Left ventricle myocardium superior (tissue), 1 donor: ENCODE measurements at places on chromosomes 13 and 19.

DNA sequence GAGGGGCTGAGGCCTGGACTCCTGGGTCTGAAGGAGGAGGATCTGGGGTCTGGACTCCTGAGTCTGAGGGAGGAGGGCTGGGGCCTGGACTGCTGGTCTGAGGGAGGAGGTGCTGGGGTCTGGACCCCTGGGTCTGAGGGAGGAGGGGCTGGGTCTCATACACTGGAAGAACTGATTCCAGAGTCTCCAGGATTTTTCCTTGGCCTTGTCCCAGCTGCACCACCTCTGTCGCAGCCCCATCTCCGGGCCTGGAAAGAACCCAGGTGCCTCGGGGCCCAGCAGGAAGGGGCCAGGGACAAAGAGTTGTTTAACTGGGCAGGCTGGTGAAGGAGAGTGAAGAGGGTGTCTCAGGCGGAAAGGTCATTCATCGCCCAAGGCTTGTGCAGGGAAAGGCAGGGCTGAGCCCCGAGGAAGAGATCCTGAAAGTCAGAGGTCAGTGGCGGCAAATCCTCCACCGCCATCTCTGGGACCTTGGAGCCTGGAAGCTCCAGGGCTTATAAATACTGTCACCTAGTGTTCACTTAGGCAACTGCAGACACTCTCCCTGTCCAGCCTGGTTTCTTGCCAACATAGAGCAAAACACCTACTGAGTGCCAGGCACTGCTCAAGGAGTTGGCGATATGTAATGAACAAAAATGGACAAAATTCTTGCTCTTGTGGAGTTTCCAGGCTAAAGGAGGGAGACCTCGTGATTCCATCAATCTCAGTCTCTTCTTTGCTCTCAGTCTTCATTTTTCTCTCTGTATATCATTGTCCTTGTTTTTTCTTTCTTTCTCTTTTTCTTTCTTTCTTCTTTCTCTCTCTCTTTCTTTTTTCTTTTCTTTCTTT, 4.4 kb upstream of the KCNN4 start:
- DNase-seq = peak; percentile 53

DNA sequence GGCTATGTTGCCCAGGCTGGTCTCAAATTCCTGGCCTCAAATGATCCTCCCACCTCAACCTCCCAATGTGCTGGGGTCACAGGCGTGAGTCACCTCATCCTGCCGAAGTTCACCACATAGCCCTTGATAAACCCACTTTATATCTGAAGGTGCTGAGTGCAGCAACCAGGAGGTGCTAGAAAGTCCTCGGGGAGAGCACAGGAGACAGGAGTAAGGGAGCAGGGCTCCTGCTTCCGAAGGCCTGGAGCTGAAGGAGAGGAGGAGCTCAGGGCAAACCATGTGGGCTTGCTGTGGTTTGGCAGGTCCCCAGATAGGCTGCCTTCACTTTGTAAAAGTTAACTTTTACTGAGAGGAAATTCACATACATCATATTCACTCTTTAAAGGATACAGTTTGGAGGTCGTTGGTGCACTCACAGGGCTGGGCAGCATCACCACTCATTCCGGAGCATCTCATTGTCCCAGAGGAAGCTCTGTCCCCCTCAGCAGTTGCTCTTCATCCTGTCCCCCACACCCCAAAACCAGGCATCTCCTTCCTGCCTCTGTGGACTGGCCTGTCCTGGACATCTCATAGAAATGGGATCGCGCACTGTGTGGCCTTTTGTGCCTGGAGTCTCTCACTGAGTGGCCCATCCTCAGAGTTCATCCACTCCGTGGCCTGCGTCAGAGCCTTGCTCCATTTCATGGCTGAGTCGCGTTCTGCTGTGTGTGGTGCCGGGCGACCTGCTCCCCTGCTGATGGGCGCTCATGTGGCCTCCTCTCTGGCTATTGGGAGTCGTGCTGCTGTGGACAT, 49.5 kb downstream of the KDM4B start:
- DNase-seq = no peak

DNA sequence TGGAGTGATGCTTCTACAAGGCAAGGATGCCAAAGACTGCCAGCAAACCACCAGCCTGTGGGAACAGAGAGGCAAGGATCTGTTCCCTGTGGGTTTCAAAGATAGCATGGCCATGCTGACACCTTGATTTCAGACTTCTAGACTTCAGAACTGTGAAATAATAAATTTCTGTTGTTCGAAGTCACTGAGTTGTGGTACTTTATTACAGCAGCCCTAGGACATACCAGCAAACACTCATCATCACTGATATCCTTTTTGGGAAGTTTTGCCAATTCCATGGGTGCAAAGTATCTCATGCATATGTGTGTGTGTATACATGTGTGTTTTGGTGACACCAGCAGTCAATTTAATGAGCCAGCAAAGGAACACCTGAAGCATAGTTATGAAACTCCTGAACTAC, 21.0 kb downstream of the LMO7 start:
- no peak for DNase-seq

- DNase-seq = peak; percentile 35
These were observed 36.8 kb downstream of the NFIX start for GRCh38 chr19:13031917-13032623.

DNA sequence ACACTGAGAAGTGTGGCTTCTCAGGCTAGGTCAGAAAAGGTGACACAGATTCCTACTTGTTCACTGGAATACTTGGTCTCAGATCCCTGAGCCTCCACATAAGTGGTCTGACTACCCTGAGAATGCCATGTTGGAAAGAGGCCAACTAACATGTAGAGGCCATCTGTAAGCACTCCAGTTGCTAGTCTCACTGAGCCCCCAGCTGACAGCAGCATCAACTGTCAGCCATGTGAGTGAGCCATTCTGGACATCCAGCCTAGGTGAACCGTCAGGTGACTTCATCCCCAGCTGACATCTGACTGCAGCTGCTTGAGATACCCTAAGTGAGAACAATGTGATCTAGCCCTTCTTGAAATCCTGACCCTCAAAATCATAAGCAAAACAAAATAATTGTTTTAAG, 18.1 kb upstream of the ARL11 start:
- DNase-seq = no peak

- no peak for DNase-seq
These were observed 235.9 kb downstream of the DCT start for GRCh38 chr13:94243551-94243950.

DNA sequence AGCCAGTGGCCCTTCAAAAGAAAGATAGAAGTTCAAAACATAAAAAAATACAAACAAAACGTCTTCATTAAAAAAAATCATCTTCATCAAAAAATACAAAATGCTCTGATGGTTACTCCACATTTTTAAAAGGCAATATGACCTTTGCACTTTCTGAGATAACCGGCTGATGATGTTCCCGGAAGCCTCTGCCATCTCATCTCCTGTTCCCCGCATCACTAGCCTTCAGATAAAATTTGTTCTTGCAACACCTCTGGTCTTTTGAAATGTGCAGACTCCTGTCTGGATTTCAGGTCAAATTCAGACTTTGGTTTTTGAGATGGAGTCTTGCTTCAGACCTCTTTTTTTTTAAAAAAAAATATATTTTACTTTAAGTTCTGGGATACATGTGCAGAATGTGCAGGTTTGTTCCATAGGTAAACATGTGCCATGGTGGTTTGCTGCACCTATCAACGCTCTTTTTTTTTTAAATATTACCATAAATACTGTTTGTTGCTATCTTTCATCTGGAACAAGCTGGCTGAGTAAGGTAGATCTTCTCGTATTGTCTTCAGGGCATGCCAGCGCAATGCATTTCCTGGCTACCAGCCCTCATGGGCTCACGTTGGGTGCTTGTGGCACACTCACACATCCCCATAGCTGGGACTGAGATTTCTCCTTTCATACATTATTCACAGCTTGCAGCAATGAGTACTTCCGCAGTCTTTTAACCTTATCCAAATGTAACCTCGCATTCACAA, 418.9 kb upstream of the ARGLU1 start:
- no peak for DNase-seq

GRCh38 chr19:58007285-58007684, 4.7 kb upstream of the ZNF606 start:
- no peak for DNase-seq

GRCh38 chr13:76939215-76939614, 9.1 kb upstream of the ACOD1 start:
- no peak for DNase-seq

- DNase-seq = peak; percentile 43
These were observed 46.2 kb downstream of the DCT start for GRCh38 chr13:94433055-94433961.

DNA sequence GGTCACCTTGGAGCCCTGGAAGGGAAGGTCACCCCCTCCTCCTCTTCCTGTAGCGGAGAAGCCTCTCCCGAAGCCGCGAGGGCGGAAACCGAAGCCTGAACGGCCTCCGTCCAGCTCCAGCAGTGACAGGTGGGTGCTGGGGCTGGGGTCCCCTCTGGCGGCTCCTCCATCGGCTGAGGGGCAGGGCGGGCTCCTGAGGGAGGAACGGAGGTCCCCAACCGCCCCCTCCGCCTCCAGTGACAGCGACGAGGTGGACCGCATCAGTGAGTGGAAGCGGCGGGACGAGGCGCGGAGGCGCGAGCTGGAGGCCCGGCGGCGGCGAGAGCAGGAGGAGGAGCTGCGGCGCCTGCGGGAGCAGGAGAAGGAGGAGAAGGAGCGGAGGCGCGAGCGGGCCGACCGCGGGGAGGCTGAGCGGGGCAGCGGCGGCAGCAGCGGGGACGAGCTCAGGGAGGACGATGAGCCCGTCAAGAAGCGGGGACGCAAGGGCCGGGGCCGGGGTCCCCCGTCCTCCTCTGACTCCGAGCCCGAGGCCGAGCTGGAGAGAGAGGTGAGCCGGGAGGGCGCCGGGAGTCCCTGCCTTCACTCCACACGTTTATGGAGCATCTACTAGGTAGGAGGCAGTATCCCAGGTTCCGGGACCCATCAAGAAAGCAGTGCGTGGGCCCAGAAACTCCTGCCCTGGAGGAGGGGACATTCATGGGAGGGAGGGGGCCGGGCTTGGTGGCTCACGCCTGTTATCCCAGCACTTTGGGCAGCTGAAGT, 22.0 kb downstream of the HDGFL2 start:
- no peak for DNase-seq

- no peak for DNase-seq
These were observed 115.5 kb downstream of the FGF14 start for GRCh38 chr13:102286326-102286725.

- no peak for DNase-seq
These were observed 1.6 kb downstream of the LMNB2 start for GRCh38 chr19:2454962-2455850.

- no peak for DNase-seq
These were observed 178.1 kb downstream of the FLT1 start for GRCh38 chr13:28316836-28317235.

- DNase-seq = peak; percentile 82
These were observed 7.3 kb downstream of the RPS16 start for GRCh38 chr19:39428283-39429112.

- no peak for DNase-seq
These were observed 6.3 kb downstream of the KCTD12 start for GRCh38 chr13:76879883-76880270.

- DNase-seq = no peak
These were observed 143.9 kb upstream of the IPO5 start for GRCh38 chr13:97809576-97809975.

- DNase-seq = no peak
These were observed 28.8 kb downstream of the ZNF333 start for GRCh38 chr19:14718522-14719116.

- no peak for DNase-seq
These were observed at the start of gene CLDND2 for GRCh38 chr19:51368366-51369282. TSS of gene CLDND2 (minus strand) at chr19:51369003. CDS start at chr19:51368577, 426 bp downstream.
